ENCODE measurements at places on chromosomes 3 and 15.

GRCh38 chr3:68802111-68802870 lies 130.1 kb downstream of the TAFA4 start:
- no peak for DNase-seq

- DNase-seq: no peak
These were observed 30.2 kb downstream of the TTBK2 start for GRCh38 chr15:42890161-42890913.

DNA sequence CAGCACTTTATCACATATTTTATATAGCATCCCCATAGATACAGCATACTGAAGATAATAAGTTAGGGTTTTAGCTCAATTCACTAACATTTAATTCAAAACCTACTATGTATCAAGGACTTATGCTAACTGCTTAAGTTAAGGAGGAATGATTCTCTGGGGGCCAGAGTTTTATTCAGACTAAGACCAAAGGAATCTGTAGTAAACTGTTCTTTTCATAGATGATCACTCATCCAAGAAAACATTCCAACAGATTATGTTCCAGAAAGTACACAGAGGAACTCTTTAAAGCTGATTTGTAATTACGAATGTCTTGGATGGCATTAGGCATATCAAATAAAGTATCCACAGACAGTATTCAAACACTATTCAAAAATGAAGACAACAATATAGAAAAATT lies 226.4 kb downstream of the SCAPER start:
- DNase-seq: no peak

GRCh38 chr15:89803941-89804800 lies 10.5 kb downstream of the ANPEP start:
- DNase-seq: no peak

DNA sequence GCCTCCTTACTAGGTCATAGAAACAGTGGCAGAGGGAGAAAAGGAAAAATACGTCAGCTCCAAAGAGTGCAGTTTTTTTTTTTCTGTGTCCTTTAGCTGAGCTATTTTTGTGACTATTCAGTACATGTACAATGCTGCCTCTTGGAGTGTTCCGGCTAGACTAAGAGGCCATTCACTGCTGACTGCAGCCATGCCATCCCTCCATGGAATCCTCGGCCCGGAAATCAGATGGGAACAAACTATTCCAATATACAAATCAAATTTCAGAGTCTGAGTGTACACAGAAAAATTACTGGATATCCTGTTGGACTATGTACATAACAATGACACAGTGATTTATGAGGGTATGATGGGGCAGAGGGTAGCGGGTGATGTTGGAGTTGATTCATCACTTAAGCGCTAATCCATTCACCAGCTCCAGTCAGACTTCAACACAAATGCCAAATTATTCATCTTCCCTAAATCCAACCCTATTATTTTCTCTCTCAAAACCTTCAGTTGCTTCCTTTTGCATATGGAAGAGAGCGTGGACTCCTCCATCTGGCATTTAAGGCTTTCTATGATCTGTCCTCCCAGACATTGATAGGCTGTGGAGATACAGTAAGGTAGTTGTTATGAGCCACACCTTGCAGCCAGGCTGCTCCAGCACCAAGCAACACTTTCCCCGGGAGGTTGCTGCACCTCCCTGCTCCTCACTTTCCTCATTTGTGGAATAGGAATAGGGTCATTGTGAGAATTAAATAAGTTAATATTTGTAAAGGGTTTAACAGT lies 109.1 kb downstream of the LPP start:
- DNase-seq: no peak

DNA sequence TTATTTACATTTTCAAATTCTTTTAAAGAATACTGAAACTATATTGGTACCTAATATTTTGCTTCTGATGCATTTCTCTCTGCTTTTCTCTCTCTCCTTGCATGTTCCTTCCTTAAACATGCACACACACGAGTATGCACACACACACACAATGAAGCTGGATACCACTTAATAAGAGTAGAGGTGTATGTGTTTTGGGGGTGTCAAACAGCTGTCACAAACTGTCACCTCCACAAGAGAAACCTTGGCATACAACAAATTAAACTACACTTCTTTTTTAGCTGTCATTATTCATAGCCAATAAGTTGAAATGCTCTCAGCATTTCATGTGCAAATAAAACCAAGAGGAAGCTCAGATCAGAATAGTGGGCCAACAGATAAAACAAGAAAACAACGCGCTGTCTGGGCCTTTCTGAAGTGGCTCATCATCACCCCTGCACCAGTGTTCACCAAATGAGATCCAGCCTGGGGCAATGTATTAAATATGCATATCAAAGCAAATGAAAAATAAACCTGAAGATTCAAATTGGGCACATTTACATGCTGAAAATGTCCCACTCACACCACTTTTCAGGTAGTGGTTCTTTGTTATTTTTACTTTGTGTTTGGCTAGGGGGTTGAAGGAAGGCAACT lies 9.7 kb downstream of the MEIS2 start:
- DNase-seq: no peak

DNA sequence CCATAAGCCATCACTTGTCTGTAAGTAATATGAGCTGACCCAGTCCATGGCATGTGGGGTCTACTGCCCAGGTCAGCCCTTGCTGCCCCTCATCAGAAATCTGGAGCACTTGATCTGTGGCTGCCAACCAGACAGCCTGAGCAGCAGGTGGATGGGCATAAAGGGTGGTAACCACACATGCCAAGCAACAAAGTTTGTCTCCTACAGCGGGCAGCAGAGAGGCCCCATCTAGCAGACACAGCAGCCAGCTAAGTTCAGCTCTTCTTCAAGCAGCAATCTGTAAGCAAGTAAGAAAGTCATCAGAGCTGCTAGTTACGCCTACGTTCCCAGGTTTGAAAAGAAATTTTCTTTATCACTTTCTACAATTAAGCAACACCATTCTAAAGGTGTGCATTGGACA lies 27.9 kb downstream of the CHCHD4 start:
- no peak for DNase-seq

All from activated CD4-positive, alpha-beta T cell treated with anti-CD3 and anti-CD28 coated beads for 1 hour (primary cell).